SK-N-MC (cell line): ENCODE measurements at places on chromosomes 3 and 15.

- DNase-seq: no peak
These were observed 389.8 kb downstream of the TBC1D5 start for GRCh38 chr3:17352620-17353019.

DNA sequence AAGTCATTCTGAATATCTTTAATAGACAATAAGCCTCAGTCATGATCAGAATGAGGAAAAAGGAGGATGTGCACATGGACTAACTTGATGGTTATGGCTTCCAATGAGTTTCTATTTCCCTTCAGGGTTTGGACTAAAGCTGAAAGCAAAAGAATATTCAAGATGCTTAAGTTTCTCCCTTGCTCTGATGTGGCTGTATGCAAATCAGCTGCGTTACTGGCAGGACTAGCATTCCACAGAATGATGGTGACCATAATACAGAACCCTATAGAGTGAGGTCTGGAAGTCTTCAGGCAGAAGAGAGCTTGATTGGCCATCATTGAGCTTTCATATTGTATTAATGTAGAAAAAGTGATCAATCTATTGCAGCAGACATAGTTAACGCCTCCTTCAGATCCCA, 466.0 kb downstream of the NLGN1 start:
- DNase-seq: no peak

DNA sequence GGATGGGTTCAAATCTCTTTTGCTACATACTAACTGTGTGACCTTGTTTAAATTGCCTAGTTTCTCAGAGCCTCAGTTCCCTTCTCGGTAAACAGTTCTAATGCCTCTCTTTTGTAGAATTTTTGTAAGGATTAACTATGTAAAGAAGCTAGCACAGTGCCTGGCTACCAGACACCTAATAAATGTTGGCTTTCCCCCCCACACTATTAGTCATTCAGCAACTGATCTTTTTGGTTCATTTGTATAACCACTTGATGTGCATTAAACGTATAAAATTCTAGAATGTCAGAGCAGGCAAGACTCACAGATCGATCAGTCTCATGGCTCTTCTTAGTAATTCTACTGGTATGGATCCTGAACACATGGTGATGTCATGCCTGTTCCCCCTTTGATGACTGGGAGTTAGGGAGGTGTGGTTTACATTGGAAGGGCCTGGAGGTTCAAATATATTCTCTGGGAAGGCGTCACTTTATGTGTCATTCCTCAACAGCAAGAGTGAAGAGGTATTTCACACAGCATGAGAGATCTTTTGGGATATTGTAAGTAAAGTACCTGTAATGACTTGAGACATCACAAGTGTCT, 6.5 kb downstream of the TAGLN3 start:
- no peak for DNase-seq

DNA sequence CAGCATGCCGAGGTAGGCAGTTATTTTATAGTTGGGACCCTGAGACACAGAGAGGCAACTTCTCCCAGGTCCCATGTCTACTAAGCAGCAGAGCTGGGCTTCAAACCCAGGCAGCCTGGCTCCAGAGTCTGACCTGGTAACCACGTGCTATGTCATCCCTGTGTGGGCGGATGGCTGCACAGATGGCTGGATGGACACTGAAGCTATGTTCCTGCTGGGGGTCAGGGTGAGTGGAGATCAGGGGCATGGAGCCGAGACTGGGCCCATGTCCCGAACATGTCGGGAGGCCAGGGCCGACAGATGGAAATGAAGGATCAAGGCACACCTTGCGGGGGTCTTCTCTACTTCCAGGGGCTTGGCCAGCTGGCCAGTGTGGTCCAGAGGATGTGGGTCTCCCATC, 9.3 kb upstream of the FBLN2 start:
- no peak for DNase-seq

GRCh38 chr15:39890621-39891020, 29.4 kb downstream of the GPR176 start:
- no peak for DNase-seq

DNA sequence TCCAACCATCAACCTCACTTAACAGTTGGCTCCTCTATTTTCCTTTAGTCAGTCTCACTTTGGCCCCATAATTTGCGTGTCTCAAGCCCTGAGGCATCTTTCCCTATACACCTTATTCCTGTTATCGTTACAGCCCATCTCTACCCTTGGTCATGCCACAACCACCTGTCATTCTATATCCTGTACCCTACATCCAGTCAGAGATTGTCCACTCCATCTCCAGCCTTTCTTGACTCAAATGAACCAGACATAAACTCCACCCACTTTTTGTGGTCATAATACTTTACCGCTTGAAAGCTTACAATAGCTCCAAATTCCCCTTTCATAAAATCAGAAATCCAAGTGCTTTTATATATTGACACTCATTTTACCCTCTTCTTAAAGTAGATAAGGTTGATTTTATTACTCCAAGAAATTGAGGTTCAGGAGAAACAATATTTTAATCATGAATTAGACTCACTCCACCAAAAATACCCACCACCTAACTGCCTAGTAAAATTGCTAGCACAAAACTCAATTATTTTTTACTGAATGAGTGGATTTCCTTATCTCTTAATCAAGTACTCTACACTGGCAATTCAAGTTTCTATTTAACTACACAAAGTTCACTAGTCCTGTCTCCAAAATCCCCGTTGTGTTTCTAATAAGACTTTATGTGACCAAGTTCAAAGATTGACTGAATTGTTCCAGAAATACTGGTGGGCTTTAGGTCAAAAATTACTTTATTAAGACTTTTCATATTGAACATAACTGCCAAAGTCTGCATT, 9.1 kb downstream of the CCR4 start:
- DNase-seq: no peak

DNA sequence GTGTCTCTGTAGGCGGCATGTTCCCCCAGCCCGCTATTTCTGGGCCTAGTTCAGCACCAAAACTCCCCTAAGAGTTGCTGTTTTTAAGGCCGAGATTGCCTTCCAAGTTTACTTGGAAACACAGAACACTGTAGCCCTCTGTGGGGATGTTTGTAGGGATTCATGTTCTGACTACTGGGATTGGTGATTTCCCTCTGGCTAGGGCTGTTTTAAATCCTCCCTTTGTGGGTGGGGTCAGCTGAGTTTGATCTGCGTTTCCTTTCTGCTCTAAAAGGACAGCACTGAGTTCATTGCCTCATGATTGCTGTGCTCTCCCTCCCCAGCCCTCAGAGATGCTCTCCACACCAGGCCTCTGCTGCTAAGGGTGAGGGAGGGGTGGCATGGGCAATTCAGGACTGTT, 640.6 kb upstream of the DPPA4 start:
- DNase-seq: no peak

DNA sequence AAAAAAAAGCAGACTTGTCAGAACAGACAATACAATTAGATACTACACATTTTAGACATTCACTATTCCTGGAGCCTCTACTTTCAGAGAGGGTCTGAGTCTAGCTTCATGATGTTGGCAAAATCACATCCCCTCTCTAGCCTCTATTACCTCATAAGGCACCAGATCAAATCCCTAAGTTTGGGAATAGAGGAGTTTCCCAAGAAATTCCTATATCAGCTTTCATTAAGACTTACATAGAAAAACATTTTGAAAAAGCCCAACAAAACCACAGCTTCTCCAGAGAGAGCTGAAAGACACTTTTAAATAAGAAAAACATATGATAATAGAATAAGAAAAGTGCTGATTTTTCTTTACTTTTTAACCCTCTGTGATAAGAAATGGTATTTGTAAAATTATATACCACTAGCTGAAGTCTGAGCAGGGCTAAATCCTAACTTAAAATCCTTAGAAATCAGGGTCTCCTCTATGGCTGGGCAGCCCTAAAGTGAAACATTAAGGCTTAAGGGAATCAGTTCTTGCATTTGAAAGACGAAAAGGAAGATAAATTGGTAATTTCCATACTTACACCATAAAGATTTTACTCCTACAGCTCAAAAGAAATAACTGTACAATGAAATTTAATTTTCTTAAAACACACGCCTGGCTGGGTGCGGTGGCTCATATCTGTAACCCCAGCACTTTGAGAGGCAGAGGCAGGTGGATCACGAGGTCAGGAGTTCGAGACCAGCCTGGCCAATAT, 4.3 kb downstream of the TBC1D2B start:
- no peak for DNase-seq

DNA sequence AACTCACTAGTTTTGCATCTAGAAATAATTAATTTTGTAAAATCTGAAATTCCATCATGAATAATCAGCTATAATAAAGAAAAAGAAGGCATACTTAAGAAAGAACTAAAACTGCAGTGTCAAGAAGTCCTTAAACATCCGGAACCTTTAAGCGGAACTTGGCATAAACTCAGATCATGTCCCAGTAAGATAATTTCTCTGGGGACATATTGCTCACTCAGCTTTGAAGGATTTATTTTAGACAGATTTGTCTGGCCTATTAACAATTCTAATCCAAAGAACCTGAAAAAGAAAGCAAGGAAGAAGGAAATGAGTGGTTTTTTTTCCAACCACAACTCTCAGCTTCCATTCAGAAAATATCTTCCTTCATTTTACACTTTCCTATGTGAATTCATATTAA, 850.3 kb downstream of the ROBO1 start:
- DNase-seq: peak; percentile 85

- DNase-seq: no peak
These were observed 16.8 kb downstream of the TMC3 start for GRCh38 chr15:81357180-81357686.

DNA sequence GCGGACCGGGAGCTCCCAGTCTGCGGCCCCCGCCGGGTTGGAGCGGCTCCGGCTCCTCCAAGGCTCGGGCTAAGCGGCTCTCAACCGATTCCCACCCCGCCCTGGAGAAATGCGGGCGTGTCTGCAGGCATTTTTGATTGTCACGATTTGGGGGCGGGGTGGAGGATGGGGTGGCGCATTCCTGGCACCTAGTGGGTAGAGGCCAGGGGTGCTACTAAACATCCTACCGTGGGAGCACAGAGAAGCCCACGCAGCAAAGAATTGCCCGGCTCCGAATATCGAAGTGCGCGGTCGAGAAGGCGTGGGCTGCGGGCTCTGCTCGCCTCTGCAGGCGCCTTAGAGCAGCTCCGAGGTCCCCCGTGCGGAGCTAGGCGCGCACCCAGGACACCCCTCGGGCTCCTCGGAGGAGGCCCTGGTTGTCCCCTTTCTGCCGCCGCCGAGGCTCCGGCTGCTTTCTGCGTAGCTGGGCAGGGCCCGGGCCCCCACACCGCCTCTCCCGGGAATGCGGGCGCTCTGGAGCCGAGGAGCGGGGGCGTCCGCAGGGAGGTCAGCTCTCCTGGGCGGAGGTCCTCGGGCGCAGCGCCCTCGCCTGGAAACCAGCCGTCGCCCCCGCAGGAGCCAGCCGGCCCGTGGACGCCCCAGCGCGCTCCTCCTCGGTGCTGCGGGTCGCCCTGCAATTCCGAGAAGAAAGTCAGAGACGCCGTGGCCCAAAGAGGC, 16.5 kb upstream of the LAMP3 start:
- DNase-seq: no peak

DNA sequence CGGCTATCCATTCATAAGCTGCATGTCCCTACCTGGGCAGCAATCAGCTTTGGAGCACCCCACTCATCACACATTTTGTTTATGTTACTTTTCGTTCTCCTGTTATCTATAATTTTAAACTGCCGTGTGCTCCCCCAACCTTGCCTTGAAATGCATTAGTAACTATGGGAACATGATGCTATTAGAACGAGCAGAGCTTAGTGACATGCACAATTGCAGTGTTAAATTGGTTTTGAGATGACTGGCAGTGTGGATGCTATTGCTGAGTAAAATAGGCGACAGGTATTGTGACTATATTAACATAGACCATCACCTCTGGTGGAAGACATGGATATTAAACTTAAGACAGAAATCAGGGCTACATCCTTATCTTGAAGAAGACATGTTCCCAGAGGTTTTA, 191.6 kb downstream of the KCNAB1 start:
- DNase-seq: no peak

- no peak for DNase-seq
These were observed 3.4 kb downstream of the VILL start for GRCh38 chr3:37993820-37994638.

DNA sequence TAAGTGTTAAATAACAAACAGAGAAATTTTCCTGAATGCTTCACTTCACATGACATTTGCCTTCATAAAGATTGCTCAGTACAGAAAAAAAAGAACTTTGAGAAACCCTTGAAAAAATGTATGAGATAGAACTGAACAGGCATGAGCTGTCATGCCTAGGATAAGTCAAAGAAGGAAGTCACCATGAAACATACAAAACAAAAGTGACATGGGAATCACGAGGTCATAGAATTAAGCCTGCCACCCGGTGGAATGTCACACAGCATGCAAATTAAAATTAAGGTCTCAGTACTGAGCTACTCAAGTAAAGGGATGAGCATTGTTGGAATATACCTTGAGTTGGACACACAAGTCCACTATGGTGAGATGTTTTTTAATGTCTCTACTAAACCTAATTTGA, 652.5 kb upstream of the NECTIN3 start:
- no peak for DNase-seq

DNA sequence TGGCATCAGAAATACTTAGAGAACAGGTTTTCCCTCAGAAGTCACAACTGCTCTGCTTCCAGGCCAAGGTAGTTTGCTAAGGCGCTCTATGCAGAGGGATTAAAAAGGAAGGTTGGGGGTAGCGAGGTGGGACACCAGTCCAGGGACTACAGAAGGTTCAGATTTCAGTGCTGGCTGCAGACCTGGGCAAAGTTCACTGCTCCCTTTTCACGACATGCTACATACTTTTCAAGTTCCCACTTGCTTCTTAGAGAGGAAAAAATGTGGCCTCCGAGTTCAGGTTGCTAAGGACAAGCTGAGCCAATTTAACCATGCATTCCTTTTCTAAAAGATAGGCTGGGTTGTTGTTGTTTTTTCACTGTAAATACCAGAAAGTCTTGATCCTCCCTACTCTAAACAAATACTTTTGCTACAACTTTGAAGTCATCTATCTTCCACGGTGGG, 158.6 kb upstream of the NR2F2 start:
- no peak for DNase-seq

DNA sequence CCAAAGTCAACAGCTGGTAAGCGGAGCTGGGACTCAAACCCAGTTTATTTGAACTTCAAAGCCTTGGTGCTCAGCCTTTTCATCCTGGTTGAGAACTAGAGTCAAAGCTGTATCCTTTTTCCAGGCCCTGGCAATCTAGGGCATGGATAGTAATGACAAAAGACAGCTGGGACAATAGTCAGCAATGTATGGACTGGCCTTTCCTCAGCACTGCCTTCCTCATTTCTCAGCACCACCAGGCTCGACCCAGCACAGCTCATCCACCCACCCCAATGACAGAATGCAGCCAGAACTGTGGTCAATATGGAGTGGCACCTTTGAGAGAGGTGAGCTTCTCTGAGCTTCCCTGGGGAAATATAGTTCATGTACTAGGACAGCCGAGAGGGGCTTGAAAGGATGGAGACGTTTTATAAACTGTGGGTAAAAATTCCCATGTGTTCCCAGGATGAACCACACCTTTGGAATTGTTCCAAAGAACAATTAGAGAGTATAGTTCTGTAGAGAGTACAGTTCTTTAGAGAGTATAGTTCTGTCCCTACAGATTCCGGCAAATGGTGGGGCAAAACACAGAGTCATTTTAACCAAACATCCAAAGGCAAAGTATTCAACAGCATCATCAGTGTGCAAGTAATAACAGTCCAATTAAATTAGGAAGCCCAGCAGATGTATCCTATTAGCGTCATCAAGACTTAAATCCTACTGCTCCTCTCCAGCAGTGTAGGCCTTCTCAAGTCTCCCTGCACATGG, 30.2 kb upstream of the IREB2 start:
- no peak for DNase-seq

GRCh38 chr15:23860290-23861245, 173.5 kb upstream of the NDN start:
- no peak for DNase-seq
